ENCODE measurements at places on chromosomes 2 and 18. TPM values are rescaled to one million over a fixed set of nuclear protein-coding genes. Genes with fewer than 3 reads are reported as not detected.

Gene RTP5
- total RNA-seq = not detected

Gene IL1F10
- total RNA-seq = not detected

DNA sequence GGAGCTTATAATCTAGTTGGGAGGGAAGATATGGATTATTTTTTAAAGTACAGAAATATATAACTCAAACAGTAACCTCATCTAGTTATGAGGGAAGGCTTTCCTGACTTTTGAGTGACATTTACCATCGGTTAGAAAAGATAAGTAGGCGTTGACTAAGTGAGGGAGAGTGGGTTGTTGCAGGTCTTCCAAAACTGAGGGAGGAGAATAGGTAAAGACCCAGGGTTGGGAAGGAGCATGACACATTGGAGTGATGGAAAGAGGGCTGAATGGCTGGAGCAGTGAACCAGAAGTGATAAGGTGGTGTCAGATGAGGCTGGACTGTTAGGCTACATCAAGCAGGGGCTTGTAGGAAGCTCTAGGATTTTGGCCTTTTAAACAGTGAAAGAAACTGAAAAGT, 10.6 kb upstream of the NUP35 start:
- DNase-seq = no peak

- DNase-seq = no peak
Measured at GRCh38 chr2:3248754-3249475, 128.7 kb downstream of the EIPR1 start.

- no peak for DNase-seq
Measured at GRCh38 chr2:78476619-78477229, 548.8 kb upstream of the REG3G start.
